ENCODE measurements at places on chromosomes 1 and 21. TPM values are rescaled to one million over a fixed set of nuclear protein-coding genes. Genes with fewer than 3 reads are reported as not detected.

DNA sequence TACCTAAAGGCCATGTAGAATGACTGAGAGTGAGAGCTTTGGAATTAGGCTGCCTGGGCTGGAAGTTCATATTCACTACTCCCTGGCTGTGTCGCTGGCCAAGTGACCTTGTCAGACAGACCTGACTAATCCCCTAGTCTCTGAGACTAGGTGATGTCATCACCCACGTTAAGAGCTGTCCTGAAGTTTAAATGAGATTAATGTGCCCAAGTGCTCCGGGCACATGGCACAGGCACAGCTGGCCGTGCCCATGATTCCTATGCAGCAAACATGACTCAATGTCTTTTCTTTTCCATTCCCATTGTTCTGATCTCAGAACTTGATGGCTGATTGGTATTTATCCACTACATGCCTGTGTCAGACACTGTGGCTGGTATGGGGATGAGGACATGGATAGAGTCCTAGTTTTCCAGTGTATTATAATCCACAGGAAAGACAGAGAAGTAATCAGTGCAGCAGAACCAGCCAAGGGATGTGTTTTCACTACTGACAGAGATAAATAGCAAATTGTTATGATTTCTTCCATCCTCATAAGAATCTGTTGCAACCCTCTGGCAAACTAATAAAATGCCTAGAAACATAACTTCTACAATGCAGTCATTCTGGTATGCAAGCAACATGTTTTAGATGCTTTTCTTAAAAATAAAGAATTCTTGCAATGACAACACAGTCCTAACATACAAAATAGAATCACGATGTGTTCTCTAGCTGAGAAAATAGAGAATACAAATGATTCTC lies 180.9 kb downstream of the PCP4 start:
- H3K4me3 ChIP-seq: no peak overlapping the region
- no peaks in the 10 kb centered on the region for H3K27me3 ChIP-seq
- no peak overlapping the region for H3K27ac ChIP-seq
- peaks cover 8% of the 10 kb centered on the region for H3K36me3 ChIP-seq

DNA sequence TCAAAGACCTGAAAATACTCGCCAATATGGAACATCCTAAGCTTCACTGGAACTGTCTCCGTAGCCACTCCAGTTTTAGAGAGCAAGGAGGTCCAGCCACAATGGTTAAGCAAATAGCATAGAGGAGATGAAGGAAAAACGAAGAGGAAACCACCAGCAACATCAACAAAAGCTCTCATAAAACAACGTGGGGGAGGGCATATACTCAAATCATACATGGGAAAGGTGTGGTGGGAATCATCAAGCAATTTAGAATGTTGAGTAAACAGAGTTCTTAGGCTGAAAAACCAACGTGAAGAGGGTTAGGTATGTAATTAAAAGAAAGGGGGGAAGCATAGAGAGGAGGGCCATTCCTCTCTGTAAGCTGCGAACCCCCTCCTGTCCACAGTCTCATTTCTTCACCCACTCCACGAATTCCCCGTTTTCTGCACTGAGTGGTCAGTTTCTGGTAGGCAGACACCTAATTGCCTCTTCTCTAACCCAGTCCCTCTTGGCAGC lies 1.0 kb downstream of the TMEM59 start:
- no peak for DNase-seq
- H3K4me1 ChIP-seq: peaks cover 11% of the 10 kb centered on the region
- peak overlapping the region; percentile 89 for H3K4me3 ChIP-seq
- H3K36me3 ChIP-seq: peaks cover 9% of the 10 kb centered on the region

GRCh38 chr1:36691374-36691773 lies 208.7 kb upstream of the CSF3R start:
- no peak overlapping the region for H3K4me3 ChIP-seq
- DNase-seq: no peak
- no peaks in the 10 kb centered on the region for H3K4me1 ChIP-seq
- peaks cover 17% of the 10 kb centered on the region for H3K27me3 ChIP-seq
- H3K27ac ChIP-seq: no peak overlapping the region

The HYI gene
- total RNA-seq: 88.1 TPM

DNA sequence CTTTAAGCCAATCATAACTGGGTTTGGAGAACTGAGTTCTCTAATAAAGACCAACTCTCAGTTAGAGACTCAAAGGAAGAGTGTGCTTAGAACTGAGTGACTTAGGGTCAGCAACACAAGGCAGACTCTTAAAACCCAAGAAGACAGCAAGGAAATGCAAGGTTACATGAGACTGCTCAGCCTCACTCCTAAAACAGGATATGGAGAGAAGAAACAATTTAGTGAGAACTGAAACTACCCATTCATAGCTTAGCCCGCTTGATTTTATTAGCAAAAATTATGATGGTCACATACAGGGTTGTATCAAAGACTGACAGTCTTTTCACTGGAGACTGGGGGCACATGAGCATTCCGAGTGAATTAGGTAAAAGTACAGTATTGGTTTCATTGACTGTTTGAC lies 78.9 kb upstream of the DMRTA2 start:
- no peak for DNase-seq
- no peak overlapping the region for H3K4me3 ChIP-seq
- no peak overlapping the region for H3K27ac ChIP-seq
- no peaks in the 10 kb centered on the region for H3K4me1 ChIP-seq

GRCh38 chr21:46386734-46387088 lies 62.8 kb downstream of the PCNT start:
- peaks cover 6% of the 10 kb centered on the region for H3K4me1 ChIP-seq
- DNase-seq: no peak
- peaks cover 66% of the 10 kb centered on the region for H3K36me3 ChIP-seq
- no peak overlapping the region for H3K27ac ChIP-seq
- no peak overlapping the region for H3K4me3 ChIP-seq

DNA sequence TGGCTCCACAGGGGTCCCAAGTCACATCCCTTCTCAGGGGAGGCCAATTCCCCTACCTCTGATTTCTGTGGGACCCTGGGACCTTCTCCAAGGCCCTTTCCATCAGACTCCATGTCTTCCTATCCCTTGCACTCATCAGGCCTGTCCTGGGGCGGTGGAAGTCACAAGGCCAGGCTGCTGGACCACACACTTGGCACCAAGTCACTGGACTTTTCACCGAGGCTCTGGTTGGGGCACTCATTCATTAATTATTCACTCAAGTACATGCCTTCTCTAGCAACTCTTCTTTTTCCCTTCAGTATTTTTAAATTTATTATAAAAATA lies 11.2 kb upstream of the FOXO6 start:
- H3K36me3 ChIP-seq: no peaks in the 10 kb centered on the region
- H3K27me3 ChIP-seq: no peaks in the 10 kb centered on the region
- DNase-seq: no peak

- H3K4me3 ChIP-seq: no peak overlapping the region
- no peaks in the 10 kb centered on the region for H3K27me3 ChIP-seq
- H3K36me3 ChIP-seq: peaks cover 49% of the 10 kb centered on the region
These were observed 37.3 kb downstream of the PABPC4 start for GRCh38 chr1:39539252-39539790.

- no peak overlapping the region for H3K4me3 ChIP-seq
- no peak for DNase-seq
- peak overlapping the region; percentile 67 for H3K27ac ChIP-seq
- H3K4me1 ChIP-seq: peaks cover 24% of the 10 kb centered on the region
- H3K36me3 ChIP-seq: no peaks in the 10 kb centered on the region
- no peaks in the 10 kb centered on the region for H3K27me3 ChIP-seq
These were observed 41.6 kb downstream of the GNG12 start for GRCh38 chr1:67791686-67792085.

DNA sequence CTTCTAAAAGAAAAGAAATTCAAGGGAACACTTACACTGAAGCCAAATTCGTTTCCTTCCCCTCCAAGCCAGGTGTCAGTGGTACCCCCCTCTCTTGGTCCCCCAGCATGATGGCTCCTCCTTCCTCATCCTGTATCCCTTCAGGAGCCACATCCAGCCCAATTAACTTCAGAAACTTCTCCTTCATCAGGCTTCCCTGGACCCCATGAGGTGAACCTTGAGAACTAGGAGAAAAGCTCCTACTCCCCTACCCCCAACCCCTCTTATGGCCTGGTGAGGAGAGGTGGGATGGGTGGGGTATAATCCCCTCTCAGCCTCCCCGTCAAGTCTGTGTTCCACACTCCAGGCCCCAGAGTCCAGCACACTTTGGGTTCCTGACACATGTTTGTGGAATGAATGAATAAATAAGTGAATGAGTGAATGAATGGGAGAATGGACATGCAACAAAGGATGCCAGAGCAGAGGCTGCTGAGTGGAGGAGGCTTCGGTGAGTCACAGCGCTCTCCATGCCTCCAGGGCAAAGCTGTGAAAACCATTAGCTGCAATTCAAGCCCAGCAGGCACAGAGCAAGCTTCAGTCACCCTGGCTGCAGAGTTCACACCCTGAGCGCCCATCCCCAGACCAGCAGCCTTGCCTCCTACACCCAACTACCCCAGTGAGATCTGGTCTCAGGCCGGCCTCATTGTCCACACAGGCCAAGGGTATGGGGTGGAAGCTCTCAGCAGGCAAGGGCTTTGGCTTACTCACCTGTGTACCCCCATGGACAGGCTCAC lies 43.8 kb downstream of the BATF3 start:
- DNase-seq: no peak
- H3K27me3 ChIP-seq: no peaks in the 10 kb centered on the region
- no peaks in the 10 kb centered on the region for H3K36me3 ChIP-seq
- H3K4me3 ChIP-seq: no peak overlapping the region
- no peak overlapping the region for H3K27ac ChIP-seq

DNA sequence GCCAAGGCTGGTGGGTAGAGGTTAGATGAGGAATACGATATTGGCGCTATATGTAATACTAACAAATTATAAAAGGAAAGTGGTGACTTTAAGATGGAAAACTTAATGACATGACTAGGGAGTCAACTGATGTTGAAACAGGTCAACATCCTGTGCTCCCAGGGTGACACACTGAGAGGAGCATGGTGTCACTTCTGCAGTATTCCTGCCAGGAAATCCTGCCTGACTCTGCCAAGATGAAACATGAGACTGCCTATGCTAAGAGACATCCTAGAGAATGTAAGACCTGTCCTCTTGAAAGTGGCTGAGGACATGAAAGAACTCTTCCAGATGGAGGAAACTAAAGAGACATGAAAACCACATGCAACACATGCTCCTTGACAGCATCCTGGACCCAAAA lies 65.0 kb upstream of the KCND3 start:
- DNase-seq: no peak
- H3K36me3 ChIP-seq: no peaks in the 10 kb centered on the region
- H3K4me3 ChIP-seq: no peak overlapping the region
- no peaks in the 10 kb centered on the region for H3K27me3 ChIP-seq

DNA sequence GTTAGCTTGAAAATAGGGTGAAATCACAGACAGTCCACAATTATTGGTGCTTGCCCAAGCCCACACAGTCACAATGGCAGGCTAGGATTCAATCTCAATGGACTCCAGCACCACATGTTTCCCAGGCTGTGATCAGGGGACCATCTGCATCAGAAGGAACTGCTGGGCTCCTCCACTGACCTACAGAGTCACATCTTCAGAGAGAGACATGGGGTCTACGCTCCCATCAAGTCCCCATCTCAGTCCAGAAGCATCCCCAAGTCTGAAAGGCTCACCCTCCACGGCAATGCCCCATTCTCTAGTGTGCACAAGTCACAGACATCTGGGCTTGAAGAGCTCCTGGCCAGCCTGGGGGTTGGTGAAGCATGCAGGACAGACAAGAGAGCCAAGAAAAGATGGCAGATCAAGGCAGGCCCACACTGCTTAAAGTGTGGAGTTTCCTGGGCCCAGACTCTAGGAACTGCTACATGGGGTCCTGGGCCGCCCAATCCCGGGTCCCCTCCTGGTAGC lies 262.5 kb downstream of the NPHP4 start:
- H3K27ac ChIP-seq: no peak overlapping the region
- no peak overlapping the region for H3K4me3 ChIP-seq
- no peaks in the 10 kb centered on the region for H3K27me3 ChIP-seq
- H3K4me1 ChIP-seq: peaks cover 24% of the 10 kb centered on the region

The MAN1A2 gene
- total RNA-seq: 105 TPM

The AHCYL1 gene
- 84.9 TPM for total RNA-seq

- no peaks in the 10 kb centered on the region for H3K27me3 ChIP-seq
- no peak for DNase-seq
- H3K4me3 ChIP-seq: no peak overlapping the region
- H3K27ac ChIP-seq: no peak overlapping the region
- H3K4me1 ChIP-seq: peaks cover 21% of the 10 kb centered on the region
- H3K36me3 ChIP-seq: peaks cover 8% of the 10 kb centered on the region
These were observed 130.5 kb downstream of the DHRS3 start for GRCh38 chr1:12487520-12487919.

The IFI44 gene
- 40.2 TPM for total RNA-seq

- DNase-seq: no peak
- no peaks in the 10 kb centered on the region for H3K4me1 ChIP-seq
- H3K36me3 ChIP-seq: peaks cover 4% of the 10 kb centered on the region
These were observed 47.8 kb downstream of the ZMYM4 start for GRCh38 chr1:35316264-35316663.

DNA sequence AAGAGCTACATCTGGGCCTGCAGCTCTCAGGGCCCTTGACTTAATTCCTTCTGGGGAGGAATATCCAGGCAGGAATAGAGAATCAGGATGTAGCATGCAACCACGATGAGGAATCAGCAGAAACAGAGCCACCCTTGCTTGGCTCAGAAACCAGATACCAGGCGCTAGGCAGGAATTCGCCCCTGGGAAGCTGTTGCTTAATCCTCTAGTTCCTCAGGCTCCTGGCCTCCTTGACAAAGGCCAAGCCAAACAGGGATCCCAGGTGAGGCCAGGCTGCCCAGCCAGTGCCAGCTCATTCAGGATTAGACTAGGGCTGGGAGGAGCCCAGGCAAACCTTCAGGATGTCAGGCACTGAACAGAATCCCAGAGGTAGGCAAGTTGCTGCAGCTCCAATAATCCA lies 48.2 kb upstream of the IRF2BP2 start:
- no peak overlapping the region for H3K4me3 ChIP-seq
- H3K36me3 ChIP-seq: no peaks in the 10 kb centered on the region
- DNase-seq: no peak
- no peaks in the 10 kb centered on the region for H3K27me3 ChIP-seq
- peaks cover 5% of the 10 kb centered on the region for H3K4me1 ChIP-seq

- H3K4me1 ChIP-seq: peaks cover 50% of the 10 kb centered on the region
- H3K27me3 ChIP-seq: no peaks in the 10 kb centered on the region
- no peak overlapping the region for H3K27ac ChIP-seq
- DNase-seq: no peak
- H3K36me3 ChIP-seq: no peaks in the 10 kb centered on the region
These were observed 106.4 kb downstream of the KCND3 start for GRCh38 chr1:111882986-111883560.

All from spinal cord (tissue), 10 donors.